ENCODE measurements at places on chromosomes 16 and 17.

DNA sequence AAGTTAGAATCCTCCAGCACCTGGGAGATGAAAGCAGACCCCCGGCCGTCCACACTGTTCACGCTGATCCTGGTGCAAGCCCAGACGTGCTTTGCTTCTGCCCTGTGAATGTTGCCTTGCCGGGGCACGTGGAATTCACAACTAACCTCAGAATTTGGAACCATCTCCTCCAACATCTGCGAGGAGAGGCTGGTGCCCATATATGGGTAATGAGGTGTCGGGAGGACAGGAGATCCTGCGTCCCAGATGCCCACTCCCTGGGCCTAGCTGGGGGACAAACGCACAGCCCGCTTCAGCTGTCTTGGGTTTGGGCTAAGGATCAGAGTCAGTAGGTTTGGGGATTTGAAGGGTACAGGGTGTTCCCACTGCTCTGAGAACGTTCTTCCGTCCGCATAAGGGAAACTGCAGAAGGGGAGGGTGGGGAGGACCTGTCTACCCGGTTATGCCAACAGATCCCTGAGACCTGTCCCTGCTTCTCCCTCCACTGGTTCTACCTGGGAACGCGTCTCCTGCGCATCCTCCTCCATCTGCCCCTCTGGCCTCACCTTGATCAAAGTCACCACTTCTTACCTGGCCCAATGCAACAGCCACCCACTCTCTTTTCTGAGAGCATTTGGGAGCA lies 14.1 kb downstream of the PPL start:
- DNase-seq: no peak

DNA sequence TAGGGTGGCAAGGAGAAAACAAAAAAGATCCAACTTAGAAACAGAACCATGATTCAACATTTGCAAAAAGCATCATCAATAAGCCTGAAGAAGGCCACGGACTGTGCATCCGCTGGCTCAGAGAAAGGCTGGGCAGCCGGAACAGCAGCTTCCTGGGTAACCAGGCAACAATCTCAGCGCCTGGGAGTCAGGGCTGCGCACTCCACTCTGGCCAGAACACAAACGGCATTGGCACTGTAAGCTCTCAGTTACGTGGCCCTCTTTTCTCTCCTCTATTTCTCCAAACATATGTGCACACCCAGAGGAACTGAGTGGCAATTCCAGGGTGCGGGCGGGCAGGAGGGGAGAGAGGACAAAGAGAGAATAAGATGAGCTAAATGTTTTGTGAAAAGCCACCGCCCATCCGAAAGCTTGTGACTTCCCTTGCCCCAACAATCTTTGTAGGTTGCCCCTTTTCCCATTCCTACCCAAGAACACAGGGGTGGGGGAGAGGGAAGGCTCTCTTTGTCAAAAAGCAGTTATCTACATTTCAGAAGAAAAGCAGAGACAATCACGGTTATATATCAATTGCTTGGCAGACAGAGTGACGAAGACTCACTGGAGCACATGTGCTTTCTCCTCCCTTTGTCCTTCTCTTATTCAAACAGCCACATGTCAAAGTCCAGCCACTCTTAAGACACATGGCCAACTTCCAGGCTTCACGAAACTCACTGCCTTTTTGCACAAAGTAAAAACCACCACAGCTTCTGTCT lies 6.6 kb upstream of the GHDC start:
- no peak for DNase-seq

GRCh38 chr16:86383488-86384262 lies 126.7 kb upstream of the FOXF1 start:
- no peak for DNase-seq

- no peak for DNase-seq
These were observed 170.4 kb downstream of the IRX5 start for GRCh38 chr16:55101026-55101425.

DNA sequence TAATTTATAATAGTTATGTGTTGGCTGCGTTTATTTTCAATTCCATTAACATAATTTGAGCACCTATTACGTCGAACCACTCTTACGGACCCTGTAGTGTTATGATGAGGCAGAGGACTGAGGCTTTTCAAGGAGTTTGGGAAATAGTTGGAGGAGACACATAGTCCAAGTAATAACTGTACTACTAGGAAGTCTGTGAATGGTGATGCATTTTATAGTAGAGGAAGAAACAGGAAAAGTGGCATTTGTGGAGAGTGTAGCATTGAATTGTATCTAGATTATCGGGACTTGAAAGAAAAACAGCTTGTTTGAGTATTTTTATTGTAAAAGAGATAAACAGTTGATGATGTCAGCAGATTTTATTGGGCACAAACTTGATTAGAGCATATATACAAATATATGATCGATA lies 1.7 kb downstream of the NFATC3 start:
- no peak for DNase-seq

DNA sequence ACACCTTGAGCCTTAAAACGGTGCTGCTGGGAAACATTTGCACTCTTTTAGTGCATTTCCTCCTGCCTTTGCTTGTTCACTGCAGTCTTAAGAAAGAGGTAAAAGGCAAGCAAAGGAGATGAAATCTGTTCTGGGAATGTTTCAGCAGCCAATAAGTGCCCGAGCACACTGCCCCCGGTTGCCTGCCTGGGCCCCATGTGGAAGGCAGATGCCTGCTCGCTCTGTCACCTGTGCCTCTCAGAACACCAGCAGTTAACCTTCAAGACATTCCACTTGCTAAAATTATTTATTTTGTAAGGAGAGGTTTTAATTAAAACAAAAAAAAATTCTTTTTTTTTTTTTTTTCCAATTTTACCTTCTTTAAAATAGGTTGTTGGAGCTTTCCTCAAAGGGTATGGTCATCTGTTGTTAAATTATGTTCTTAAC lies 4.4 kb downstream of the SOX9 start:
- DNase-seq: no peak

- DNase-seq: no peak
These were observed 27.8 kb upstream of the HEATR6 start for GRCh38 chr17:60106340-60107059.

- DNase-seq: peak; percentile 71
These were observed 13.7 kb downstream of the RARA start for GRCh38 chr17:40322358-40323315.

GRCh38 chr17:59427425-59427921 lies 96.0 kb downstream of the YPEL2 start:
- peak; percentile 45 for DNase-seq

GRCh38 chr16:11797957-11798299 lies 870 bp upstream of the ZC3H7A start:
- no peak for DNase-seq

- DNase-seq: no peak
These were observed 79.0 kb downstream of the GPRC5B start for GRCh38 chr16:19805459-19806162.

DNA sequence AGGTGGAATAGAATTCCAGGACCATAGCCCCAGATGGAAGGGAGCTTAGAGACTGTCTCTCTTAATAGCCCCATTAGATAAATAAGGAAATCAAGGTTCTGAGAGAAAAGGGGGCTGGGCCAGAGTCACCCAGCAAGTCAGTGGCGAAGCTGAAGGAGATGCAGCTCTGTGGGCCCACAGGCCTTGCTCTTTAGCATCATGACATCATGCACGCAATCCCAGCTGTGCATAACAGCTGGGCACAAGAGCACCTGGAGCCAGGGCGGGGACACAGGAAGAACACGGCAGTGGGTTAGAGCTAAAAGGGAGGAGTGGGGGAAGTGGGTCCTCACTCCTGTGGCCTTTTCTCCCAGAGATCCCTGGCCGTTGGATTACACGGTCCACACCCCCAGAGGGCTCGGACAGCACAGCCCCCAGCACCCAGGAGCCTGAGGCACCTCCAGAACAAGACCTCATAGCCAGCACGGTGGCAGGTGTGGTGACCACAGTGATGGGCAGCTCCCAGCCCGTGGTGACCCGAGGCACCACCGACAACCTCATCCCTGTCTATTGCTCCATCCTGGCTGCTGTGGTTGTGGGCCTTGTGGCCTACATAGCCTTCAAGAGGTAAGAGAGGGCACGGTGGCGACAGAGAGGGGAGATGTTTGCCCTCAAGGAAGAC lies 15.1 kb downstream of the NGFR start:
- no peak for DNase-seq

- DNase-seq: peak; percentile 93
These were observed at the start of gene CNTNAP4 for GRCh38 chr16:76276745-76277438. Gene CNTNAP4, plus strand, starts transcription at chr16:76277401. Its CDS starts 262 bp downstream, at chr16:76277663.

- DNase-seq: no peak
These were observed 17.7 kb downstream of the DDX19A start for GRCh38 chr16:70364399-70364798.

GRCh38 chr17:43952724-43953666 lies 745 bp downstream of the PYY start:
- no peak for DNase-seq

DNA sequence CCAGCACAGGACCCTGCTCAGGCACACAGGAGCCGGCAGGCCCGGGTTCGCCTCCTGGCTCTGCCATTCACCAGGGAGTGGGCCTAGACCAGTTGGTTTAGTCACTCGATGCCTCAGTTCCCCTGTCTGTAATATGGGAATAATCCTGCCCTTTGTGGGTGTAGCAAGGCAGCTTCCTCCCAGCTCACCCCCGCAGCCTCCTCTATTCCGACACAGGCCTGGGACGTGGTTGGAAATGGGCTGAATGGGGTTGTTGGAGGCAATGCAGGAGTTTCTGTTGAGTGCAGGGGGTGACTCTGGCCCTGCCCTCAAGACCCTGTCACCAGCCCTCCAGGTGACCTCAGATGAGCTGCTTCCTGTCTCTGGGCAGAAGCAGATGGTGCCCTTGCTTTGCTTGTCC lies 19.8 kb downstream of the SLC5A10 start:
- no peak for DNase-seq

DNA sequence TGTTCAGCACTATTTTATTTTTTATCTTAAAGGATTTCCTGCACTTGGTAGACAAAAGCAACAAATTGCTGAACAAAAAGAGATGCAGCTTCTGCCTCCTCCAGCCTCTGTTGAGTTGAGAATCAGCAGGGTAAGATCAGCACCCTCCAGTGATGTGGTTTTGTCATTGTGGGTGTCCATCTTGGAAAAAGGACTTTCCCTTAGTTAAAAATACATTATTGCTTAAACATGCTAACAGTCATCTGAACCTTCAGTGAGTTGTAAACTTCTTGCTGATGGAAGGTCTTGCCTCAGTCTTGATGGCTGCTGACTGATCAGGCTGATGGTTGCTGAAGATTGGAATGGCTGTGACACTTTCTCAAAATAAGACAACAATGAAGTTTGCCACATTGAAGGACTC lies 101.2 kb downstream of the PHKB start:
- no peak for DNase-seq

GRCh38 chr17:2123375-2124251 lies 68.7 kb downstream of the HIC1 start:
- peak; percentile 31 for DNase-seq

DNA sequence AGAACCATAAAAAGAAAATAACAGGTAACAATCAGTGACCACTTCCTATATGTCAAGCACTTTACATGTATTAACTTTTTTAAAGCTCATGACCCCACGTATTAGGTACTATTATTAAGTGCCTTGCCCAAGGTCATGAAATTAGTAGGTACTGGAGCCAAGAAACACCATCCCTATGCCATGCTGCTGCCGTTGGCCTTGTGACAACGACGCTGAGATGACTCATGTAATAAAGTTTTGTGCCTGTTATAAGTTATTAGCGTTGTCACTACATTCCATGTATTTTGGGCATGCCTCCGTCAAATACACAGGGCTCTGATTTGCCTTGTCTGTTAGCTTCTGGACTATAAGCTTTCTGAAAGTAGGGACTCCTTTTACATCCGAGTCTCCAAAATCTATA lies 1.4 kb downstream of the BBS2 start:
- no peak for DNase-seq

DNA sequence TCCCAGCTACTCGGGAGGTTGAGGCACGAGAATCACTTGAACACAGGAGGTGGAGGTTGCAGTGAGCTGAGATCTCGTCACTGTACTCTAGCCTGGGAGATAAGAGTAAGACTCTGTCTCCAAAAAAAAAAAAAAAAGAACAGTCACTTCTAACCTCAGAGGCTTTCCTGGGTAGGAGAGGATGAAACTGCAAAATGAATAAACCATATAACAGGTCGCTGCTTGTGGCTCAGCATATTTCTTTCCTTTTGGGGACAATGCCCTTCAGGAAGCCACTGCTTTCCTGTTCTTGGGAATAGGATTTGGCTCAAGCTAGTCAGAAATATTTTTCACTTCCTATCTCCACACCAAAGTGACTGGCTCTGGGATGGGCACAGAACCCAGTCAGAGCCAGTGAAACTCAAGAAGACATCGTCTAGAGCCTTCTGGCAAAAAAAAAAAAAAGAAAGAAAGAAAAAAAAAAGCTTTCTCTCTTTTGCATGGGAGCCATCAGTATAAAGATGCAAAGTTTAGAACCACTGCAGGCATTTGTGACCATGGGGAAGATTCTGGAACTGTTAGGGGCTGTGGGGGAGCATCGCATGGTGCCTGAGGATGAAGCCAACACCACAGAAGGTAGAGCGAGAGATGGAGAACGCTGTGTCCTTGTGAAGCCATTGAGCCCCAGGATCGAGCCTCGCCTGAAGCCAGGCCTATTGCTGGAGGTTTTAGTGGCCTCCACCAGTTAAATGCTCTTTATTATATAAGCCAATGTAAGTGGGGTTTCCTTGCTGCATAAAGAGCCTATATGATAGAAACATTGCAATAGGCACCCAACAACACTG lies 71.8 kb upstream of the MRTFB start:
- DNase-seq: no peak

- no peak for DNase-seq
These were observed 56.1 kb upstream of the TOX3 start for GRCh38 chr16:52603015-52603414.

DNA sequence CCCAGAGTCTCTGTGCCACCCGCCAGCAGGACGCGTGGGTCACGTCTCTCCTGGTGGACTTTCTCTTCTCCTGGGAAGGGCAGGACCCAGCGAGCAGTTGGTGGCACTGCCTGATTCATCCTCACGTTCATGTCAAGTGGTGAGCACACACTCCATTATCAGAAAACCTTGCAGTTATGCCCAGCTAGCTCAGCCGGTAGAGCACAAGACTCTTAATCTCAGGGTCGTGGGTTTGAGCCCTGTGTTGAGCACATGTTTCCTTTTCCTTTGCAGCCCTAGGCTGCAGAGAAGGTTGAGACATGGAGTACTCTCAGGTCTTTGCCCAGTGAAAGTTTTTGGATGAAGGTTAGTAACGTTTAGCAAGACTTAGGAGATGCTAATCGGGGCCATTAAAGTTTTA lies 8.0 kb downstream of the OR1F1 start:
- DNase-seq: no peak
